ENCODE measurements at places on chromosomes 7 and 10. TPM values are rescaled to one million over a fixed set of nuclear protein-coding genes. Genes with fewer than 3 reads are reported as not detected.

CPA4 gene
- total RNA-seq: 9.4 TPM

OPN1SW gene
- not detected for total RNA-seq

GCK gene
- not detected for total RNA-seq

FAM241B gene
- total RNA-seq: not detected

CYP2W1 gene
- total RNA-seq: 1.8 TPM

PHKG1 gene
- total RNA-seq: 0.86 TPM
